ENCODE measurements at places on chromosomes 5 and 9. TPM values are rescaled to one million over a fixed set of nuclear protein-coding genes. Genes with fewer than 3 reads are reported as not detected.

The BRINP1 gene
- total RNA-seq: not detected

DNA sequence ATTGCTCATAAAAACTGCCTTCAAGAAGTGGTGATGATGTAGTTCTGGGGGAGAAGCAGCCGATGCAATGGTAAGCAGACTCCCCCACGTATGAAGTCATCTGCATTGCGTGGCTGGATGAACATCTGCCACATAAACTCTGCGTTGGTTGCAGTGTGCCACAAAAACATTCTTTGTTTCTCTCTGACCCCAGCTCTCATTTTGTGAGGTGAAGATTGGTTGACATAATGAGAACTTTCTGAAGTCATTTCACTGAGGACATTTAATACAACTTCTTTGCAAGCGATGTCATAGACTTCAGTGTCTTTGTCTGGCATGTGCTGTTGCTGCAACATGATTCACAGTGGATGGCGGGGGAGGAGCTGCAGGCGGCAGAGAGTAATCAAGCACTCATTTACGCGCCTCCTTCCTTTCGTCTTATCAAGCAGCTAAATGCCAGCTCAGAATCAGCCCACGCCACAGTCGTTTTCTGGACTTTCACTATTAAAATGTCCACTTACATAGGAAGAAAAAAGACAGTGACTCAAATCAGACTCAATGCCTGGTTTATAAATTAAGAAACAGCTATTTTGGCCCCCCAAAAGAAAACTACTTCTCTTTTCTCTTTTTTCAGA lies 91.5 kb upstream of the NFIL3 start:
- no peak for DNase-seq

DNA sequence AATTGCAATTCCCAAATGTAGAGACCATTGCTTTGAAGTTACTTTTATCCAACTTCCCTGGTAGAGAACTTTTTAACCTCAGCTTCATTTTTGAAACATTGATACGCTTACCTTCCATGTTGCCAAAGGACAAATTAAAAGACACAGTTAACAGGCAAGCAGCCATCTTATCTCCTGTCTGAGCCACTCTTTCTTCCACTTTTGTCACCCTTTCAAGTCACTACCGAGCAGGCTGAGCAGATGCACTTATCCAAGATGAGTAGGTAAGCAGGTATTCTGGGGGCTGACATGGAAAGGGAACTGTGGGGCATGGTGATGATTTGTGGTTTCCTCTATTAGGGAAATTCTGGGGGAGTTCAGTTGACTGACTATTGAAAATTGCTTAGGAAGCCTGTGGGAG lies 66.7 kb downstream of the DOCK2 start:
- no peak for DNase-seq

GRCh38 chr5:66769839-66770617 lies 173.8 kb downstream of the MAST4 start:
- peak; percentile 5 for DNase-seq

- no peak for DNase-seq
Measured at GRCh38 chr5:175589714-175590113, 68.2 kb upstream of the HRH2 start.

GRCh38 chr9:35852267-35852815 lies 17.9 kb downstream of the OR13J1 start:
- DNase-seq: no peak

All from HepG2 (cell line).